ENCODE measurements at places on chromosomes 16 and 17.

DNA sequence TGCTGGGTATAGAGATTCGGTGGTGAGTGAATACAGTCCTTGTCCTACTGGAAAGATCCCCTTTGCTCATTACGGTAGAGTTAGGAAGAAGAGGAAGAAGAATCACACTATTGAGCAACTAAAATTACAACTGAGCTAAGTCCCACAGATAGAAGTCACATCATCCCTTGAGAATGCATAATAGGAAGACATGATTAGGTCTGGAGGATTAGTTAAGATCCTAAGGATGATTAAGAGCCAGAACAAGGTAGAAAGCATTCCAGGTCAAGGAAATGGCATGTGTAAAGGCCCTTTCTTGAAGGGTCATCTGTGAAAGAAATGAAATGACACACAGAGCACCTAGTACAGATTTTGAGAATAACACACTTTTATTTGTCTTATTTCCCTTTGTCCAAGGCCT, 503.5 kb downstream of the HAPSTR1 start:
- no peak for DNase-seq

- no peak for DNase-seq
Observed at GRCh38 chr16:23420011-23420410, 33.0 kb downstream of the COG7 start.

GRCh38 chr17:42660692-42661345, 1.7 kb downstream of the TUBG2 start:
- DNase-seq = peak; percentile 63

DNA sequence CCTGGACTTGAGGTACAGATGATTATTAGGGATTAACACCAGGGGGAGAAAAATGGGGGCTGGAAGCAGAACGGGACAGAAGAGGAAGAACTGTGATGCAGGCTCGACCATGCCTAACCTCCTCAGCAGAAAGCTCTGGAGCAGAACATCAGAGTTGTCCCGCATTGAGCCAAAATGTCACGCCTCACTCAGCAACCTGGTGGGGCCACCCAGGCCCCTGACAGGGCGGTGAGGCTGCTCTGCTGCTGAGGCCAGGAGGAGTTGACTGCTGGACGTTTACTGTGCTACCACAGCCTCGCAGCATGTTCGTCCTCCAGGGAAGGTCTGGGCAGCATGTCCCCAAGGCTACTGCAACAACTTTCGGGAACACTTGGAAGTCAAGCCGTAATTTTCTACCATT, 6.5 kb upstream of the ULK2 start:
- no peak for DNase-seq

GRCh38 chr16:49575346-49576172, 202.0 kb downstream of the C16orf78 start:
- no peak for DNase-seq

DNA sequence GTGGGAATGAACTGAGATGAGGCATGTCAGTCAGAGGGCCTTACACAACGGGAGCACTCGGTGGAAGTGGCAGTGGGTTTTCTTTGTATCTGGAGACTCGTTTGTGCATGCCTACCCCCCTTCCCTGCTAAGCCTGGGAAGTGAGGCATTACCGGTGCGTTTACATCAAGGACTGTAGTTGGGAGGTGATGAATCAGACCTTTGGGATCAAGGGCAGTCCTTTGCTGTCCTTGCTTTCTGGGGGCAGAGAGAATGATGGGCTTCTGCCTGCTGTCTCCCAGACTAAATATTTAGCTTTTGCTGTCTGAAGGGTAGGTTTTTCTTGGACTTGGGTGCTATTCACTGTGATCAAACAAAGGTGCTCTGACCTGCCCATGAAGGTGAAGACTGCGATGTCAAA, 83.0 kb downstream of the WWP2 start:
- no peak for DNase-seq

- DNase-seq = peak; percentile 7
Observed at GRCh38 chr16:2775765-2776499, 1.1 kb downstream of the ELOB start.

DNA sequence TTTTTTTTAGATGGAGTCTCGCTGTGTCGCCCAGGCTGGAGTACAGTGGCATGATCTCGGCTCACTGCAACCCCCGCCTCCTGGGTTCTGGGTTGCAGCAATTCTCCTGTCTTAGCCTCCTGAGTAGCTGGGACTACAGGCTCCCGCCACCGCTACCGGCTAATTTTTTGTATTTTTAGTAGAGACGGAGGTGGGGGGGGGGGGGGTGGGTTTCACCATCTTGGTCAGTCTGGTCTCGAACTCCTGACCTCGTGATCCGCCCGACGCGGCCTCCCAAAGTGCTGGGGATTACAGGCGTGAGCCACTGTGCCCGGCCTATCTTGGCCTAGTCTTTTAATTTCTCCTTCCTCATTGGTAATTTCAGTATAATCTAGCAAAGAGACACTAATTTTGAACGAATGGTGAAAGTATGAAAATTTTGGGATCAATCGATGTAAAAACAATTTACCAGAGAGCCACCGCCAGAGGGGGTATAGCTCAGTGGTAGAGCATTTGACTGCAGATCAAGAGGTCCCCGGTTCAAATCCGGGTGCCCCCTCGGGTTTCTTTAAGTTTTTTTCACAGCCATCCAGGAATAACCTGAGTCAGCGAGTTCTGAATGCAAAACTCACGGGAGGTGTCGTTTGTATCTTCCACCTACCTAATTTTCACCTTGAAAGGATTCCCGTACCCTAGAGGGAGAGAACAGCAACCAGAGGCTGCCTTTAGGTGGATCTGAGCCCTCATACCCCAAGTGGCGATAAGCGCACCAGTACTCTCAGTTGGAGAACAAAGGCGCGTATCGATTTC, 2.5 kb upstream of the LASP1 start:
- DNase-seq = peak; percentile 66

DNA sequence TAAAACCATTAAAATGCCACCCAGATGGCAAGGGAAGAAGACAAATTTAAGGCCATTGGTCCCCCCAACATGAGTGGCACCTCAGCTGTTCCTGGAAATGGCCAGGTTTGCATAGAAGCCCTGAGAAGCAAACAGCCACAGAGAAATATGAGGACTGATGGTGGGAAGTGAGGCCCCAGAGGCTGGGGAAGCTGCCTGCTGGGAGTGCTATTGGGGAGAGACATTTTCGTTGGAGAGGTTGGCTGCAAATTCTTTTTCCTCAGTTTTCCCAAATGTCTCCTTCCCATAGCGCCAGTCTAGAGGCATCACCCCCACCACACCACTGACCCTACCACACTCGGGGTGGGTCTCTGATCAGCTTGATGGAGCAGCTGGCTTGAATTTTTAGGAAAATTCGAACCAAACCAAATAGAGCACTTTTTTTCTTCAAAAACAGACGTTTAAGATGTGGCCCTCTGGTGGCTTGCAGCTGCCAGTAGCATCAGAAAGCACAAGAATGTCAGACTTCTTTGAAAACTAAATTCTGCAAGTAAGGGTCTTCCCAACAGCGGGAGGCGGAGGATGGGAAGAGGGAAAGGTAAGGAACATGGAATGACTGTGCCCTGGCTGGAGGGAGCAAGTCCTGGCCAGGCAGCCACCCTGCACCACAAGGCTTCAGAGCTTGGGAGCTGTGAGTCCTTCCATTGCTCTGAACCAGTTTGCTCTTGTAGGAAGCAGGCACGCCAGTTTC, 13.2 kb upstream of the SLC12A3 start:
- DNase-seq = peak; percentile 22

Measured in endothelial cell of umbilical vein (primary cell).